ENCODE measurements at places on chromosomes 16 and 17. TPM values are rescaled to one million over a fixed set of nuclear protein-coding genes. Genes with fewer than 3 reads are reported as not detected.

DNA sequence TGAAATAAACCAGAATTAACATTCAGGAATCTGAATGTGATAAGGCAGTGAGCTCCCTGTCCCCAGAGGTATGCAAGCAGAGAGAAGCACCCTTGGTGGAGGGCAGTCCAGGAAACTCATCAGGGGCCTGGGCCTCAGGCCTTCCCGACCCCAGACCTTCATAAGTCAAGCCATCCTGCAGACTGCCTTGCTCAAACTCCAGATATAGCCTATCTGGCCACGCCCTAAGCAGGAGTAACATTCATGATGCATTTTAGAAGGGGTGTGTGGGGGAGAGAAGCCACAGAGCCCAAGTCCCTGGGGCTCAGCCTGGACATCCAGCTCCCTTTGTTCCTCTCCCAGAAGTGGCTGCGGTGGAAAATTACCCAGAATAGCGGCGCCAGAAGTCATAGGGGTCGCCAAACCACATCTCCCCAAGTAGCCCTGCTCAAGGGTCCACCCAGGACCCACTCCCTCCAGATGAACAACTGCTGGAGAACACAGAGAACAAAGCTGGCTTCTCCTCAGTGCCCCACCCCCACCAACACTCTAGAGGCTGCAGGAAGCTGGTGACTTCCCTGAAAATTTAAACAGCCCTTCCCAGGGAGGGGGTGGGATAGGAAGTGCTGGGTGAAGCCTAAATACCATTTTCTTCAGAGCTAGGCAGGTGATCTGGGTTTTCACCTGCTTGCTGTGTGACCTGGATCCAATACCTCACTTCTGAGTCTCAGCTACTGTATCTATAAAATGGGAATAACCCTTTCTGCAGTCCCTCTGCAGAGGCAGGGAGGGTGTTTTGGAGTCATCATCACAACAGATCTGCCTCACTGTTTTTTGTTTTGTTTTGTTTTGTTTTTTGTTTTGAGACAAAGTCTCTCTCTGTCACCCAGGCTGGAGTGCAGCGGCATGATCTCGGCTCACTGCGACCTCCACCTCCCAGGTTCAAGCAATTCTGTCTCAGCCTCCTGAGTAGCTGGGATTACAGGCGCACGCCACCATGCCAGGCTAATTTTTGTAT is 1.5 kb upstream of the SREBF1 start:
- DNase-seq, result no peak

GRCh38 chr16:61179561-61179960 is 856.7 kb downstream of the CDH8 start:
- DNase-seq, result no peak

DNA sequence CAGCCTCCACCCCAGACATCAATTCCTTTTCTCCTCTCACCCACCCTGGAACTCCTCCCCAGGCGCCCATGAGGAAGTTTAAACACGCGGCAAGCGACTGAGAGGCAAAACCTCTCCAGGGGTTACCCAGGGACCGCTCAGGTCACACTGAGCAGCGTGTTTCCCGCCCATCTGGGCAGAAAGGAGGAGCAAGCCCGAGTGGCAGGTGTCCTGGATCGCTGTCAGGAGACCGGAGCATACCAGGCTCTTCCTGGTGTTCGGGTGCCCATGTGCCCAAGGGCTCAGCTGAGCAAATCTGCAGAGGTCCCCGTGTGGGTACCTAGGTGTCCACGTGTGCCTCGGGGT is 491 bp downstream of the SLC25A19 start:
- DNase-seq, result no peak

GRCh38 chr17:27408891-27409290 is 47.4 kb upstream of the KSR1 start:
- peak; percentile 71 for DNase-seq

GRCh38 chr16:85680352-85680944 is 8.3 kb downstream of the GINS2 start:
- no peak for DNase-seq

DNA sequence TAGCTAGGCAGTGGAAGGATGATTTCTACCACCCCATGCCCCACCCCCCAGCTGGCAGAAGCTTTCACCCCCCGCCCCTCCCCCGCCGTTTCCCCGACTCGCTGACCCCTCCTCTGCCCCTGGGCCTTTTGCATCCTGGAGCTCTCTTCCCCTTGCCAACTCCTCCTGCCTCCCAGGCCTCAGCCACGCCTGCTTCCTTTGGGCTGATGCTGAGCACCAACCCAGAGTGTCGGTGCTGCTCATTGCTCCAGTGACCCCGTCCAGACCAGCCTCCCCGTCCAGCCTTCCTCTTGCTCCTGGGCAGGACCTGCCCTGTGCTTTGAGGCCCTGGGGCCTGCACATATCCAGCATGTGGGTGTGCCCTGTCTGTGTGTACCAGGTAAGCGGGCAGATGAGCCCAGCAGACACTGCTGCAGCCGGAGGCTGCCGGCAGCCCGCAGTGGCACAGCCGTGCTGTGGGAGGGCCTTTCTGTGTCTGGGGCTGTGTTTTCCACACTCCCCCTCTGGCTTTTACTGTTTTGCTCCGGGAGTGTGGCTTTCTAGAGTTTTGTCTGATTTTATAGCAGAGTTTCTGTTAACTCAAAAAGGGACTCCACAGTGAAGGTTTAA is 72.9 kb downstream of the JPH3 start:
- no peak for DNase-seq

DNA sequence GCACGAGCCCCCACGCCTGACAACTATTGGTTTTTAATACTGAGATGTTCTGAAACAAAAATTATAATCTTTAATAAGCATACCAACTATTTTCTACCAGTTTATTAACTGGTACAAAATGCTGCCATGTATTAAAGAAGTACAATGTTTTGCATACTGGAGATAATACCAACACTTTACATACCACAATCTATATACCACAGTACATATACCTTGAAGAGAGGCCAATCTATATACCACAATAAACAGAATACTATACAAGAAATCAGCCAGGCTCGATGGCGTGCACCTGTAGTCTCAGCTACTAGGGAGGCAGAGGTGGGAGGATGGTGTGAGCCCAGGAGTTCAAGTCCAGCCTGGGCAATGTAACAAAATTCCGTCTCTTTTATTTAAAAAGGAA is 9.9 kb downstream of the GPATCH8 start:
- DNase-seq, result peak; percentile 43

GRCh38 chr16:60748366-60748765 is 1287.9 kb downstream of the CDH8 start:
- no peak for DNase-seq

- peak; percentile 76 for DNase-seq
Observed at GRCh38 chr17:46212634-46213435, 19.6 kb upstream of the KANSL1 start.

GRCh38 chr17:5254903-5255521 is 20.4 kb upstream of the SCIMP start:
- no peak for DNase-seq

DNA sequence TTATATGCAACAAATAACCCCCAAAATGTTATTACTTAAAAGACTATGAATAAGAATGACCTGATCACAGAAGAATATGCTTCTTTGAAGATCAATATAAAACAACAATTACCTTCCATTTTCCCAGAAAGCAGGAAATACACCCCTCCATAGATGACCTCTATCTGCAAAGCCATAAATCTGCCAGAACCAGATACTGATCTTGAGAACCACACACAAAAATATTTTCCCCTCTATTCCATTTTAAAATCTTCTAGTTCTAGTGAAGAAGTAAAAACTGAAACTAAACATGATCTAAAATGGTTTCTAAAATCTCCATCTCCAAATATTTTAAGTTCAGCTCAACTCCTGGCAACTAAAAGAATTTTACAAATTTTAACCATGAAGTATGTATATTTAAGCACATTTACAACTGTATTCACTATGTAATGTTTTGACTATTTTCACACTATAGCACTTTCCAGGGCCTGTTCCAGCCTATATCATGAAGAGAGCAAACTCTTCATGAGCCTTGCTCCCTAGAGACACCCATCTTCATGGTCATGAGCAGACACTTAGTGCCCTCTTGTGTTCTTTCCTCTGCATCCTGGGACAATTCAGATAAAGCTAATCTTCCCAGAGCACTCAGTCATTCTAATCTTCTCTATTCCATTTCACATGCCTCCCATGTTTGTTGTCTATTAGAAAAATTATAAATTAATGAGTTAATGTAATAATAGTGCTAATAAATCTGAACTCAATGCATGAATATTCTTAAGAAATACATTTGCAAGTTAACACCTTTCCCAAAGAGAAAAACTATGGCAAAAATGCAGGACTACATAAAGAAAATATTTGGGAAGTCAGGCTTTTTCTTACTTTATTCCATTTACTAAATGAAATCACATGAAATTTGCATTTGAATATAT is 87.0 kb downstream of the HELZ start:
- no peak for DNase-seq

- no peak for DNase-seq
Observed at GRCh38 chr16:4694642-4695451, 1.5 kb downstream of the NUDT16L1 start.

DNA sequence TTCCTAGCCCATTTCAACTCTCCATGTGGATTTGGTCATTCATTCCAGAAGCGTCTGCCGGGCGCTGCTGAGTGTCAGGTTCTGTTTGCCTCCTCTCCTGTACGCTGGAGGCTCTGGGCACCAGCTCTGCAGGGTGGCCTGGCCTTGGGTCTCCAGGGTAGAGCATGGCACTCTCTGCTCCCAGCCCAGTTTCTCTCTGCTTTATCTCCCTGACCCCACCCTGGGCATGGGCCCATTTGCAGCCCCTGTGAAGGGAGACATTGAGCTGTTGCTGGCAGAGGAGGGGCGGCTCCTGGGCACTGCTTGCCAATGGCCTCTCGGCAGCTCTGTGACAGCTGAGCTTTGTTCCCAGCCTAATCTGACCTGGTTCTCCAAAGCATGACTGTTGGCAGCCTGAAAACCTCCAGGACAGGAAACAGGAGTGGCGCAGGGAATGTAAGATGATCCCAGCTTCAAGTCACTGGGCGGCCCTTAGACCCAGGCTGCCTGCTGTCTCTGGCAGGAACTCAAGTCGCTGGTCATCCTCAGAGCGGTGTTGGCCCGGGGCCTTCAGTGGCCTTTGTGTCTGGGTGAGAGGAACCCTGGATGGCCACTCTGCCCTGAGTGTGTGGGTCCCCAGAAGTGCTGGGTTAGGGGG is 146.8 kb downstream of the SEC14L1 start:
- DNase-seq, result no peak

- no peak for DNase-seq
Observed at GRCh38 chr16:2777903-2778629, 986 bp upstream of the ELOB start.

Gene GUCY2D
- total RNA-seq, result not detected

Gene TMIGD1
- not detected for total RNA-seq

Gene RNF222
- 13.4 TPM for total RNA-seq

Gene CASKIN2
- 23.2 TPM for total RNA-seq

Gene CDH15
- total RNA-seq, result not detected

Gene C16orf96
- total RNA-seq, result 0.49 TPM

Gene ABI3
- total RNA-seq, result 1.6 TPM

Gene CCL7
- not detected for total RNA-seq

Gene KRT32
- not detected for total RNA-seq

Gene HAP1
- total RNA-seq, result 0.75 TPM

Gene CDH13
- 246 TPM for total RNA-seq

Gene SLC12A3
- not detected for total RNA-seq

Gene PIK3R6
- 0.97 TPM for total RNA-seq

Gene POLDIP2
- total RNA-seq, result 90.2 TPM
